ENCODE measurements at places on chromosomes 3 and 15. TPM values are rescaled to one million over a fixed set of nuclear protein-coding genes. Genes with fewer than 3 reads are reported as not detected.

DISP2 gene
- total RNA-seq = 2.6 TPM

ERICH6 gene
- total RNA-seq = not detected

DNA sequence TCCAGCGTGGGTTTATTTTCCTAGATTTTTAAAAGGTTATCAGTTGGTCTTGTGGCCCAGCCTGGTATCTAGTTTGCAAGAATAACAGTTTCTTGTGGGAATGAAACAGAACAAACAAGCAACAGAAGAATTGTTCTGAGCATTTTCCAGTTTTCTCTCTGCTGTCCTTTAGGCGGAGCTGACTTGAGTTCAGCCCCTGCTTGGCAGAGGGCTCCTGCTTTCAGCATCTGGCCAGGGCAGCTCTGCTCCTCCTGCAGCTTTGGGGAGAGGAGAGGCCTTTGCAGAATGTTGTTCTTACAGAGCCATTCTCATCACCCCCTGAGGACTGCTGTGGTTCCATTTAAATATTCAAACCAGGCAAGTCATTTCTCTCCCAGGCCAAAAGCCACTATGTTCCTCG is 117.7 kb downstream of the ALDH1A2 start:
- no peak for DNase-seq

DNA sequence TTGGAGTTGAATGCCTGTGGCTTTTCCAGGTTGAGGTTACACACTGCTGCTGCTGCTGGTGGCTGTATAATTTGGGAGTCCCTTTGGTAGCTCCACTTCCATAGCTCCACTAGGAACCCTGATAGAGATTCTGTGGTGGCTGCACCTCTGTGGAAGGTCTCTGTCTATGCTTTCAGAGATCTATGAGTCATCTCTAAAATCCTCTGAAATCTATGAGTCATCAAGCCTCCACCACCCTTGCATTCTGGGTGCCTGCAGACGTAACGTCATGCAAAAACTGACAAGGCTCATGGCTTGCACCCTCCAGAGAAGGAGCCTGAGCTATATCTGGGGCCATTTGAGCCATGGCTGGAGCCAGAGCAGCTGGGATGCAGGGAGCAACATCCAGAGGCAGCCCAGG is 1037.0 kb upstream of the CFAP20DC start:
- no peak for DNase-seq

GRCh38 chr15:71301958-71302621 is 186.8 kb downstream of the THSD4 start:
- peak; percentile 31 for DNase-seq
